Spleen (tissue), 13 donors: ENCODE measurements at places on chromosomes 7 and 10. TPM values are rescaled to one million over a fixed set of nuclear protein-coding genes. Genes with fewer than 3 reads are reported as not detected.
A peak's percentile ranks its signal among the peaks of the same experiment; 100 is the strongest.

Gene CPN1
- not detected for total RNA-seq

Gene FAM25A
- total RNA-seq, result not detected

Gene HOXA3
- total RNA-seq, result 5.0 TPM

Gene CNTNAP2
- total RNA-seq, result 2.0 TPM

Gene PRPS1L1
- not detected for total RNA-seq

Gene SLC13A1
- total RNA-seq, result not detected

Gene LEP
- total RNA-seq, result 0.12 TPM

Gene AGAP4
- 27.4 TPM for total RNA-seq

Gene ABCC2
- total RNA-seq, result 3.4 TPM

Gene SPDYE2B
- total RNA-seq, result not detected

Gene PPP1R3C
- 8.8 TPM for total RNA-seq

Gene GFRA1
- total RNA-seq, result 6.9 TPM

Gene BTBD16
- not detected for total RNA-seq

Gene MEIG1
- not detected for total RNA-seq

DNA sequence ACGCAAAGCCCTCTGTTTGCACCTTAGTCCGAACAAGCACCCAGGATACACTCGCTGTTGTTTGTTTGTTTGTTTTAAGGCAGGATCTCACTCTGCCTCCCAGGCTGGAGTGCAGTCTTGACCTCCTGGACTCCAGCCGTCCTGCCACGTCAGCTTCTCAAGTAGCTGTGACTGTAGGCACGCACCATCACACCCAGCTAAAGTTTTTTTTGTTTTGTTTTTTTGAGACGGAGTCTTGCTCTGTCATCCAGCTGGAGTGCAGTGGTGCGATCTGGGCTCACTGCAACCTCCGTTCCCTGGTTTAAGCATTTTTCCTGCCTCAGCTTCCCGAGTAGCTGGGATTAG is 76.8 kb downstream of the CTBP2 start:
- DNase-seq, result peak; percentile 44

GRCh38 chr10:86365346-86366032 is 1.1 kb downstream of the GRID1 start:
- peak; percentile 54 for DNase-seq

DNA sequence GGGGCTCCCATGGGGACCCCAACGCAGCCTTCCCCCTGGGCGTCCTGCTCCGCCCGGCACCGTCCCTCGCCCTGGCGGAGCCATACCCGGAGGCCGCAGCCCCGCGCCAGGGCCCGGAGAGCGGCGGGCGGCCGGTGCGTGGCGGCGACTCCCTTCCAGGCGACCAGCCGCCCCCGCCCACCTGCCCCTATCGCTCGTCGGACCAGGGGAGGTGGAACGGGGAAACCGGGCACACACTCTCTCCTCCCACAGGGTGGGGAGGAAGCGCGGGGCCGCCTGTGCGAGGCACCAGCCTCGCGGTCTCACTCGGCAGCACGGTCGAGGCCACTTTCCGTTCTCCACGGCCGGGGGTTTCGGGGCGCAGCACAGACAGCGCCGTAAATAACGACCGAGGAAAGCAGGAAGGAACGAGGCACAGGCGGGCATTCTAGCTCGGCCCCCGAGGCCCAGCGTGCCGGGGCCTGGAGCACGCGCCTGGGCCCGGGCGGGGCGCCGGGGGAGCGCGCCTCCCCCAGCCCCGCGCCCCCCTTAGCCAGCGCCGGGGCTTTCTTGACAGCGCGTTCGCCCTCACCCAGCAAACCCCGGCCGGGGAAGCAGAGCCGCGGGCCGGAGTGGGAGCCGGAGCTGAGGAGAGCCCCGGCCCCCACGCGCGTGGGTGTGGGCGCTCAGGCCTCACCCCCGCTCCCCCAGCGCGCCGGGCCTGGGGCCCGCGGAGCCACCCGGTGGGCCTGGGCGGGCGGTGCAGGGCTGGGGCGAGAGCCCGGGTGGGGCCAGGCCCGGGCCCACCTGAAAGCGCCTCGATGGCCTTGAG is 936 bp downstream of the IGF2BP3 start:
- peak; percentile 81 for DNase-seq

DNA sequence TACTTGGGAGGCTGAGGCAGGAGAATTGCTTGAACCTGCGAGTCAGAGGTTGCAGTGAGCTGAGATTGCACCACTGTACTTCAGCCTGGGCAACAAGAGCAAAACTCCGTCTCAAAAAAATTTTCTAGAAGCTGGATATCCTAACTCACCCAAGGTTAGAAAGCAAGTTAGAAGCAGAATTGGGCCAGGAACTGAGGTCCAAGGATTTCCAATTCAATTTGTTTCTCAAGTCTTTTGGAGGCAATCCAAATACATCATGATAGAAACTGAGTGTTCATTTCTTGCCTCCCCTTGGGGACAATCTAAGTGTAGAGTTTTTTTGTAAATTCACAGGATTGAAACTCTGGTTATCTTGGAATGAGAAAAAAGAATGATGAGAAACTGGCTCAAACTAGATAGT is 45.5 kb downstream of the LAMB1 start:
- no peak for DNase-seq

- DNase-seq, result no peak
Measured at GRCh38 chr7:49580000-49580399, 193.4 kb upstream of the VWC2 start.

GRCh38 chr7:127478024-127478355 is 85.5 kb upstream of the ZNF800 start:
- DNase-seq, result no peak

GRCh38 chr10:49830016-49830415 is 67.9 kb upstream of the OGDHL start:
- DNase-seq, result no peak

DNA sequence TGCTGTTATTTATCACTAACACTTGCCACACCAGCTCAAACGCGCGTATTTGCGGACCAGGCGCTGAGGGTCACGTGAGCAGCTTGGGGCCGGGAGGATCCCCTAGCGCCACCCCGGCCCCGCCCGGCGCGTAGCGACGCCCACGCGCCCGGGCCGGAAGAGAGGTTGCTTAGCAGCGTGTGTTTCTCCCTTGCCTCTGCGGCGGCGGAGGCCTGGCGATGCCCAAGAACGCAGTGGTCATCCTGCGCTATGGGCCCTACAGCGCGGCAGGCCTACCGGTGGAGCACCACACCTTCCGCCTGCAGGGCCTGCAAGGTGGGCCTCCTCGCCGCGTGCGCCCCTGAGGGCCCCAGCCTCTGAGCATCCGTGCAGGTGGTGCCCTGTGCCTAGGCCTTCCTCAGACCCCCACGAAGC is at the start of gene C10orf53:
TSS of gene C10orf53 (plus strand) at position 172 of the 414 bp plus-strand sequence. CDS start at position 219, 47 bp downstream.
- DNase-seq, result no peak

DNA sequence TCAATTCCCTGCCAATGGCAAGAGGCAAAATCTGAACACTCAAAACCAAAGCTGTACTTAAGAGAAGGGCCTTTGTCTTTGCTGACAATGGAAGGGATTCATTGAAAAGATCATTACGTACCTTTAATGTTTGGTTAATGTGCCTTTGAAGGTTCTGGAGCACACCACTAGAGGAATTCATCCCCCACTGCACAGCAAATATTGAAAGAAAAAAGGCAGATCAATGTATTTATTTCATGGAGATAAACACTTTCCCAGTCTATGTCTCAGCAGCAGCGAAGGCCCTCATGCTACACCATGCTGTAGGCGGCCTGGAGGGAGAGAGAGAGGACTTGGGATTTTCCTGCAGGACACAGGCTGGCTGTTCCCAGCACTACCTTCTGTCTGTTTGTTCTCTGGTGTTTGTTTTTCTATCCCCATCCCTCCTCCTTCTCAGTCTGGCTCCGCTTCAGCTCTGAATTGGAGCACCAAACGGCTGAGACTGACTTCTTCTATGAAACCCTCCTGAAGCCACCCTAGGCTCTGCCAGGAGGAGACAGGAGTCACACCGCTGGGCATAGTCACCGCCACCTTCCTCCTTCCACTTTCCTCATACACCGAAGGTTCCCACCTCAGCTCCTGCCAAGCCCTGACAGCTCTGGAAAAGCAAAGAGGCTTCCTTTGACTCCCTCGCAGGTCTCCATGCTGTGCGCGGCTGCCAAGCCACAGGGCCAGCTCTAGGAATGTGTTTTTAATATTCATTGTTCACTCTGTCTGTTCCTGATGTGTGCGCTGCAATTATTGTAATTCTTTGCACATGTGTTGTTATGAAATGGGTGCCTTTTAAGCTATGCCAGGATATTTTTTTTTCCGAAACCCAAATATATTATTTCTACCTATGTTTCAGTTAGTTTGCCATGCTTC is 301.5 kb downstream of the FZD1 start:
- no peak for DNase-seq

DNA sequence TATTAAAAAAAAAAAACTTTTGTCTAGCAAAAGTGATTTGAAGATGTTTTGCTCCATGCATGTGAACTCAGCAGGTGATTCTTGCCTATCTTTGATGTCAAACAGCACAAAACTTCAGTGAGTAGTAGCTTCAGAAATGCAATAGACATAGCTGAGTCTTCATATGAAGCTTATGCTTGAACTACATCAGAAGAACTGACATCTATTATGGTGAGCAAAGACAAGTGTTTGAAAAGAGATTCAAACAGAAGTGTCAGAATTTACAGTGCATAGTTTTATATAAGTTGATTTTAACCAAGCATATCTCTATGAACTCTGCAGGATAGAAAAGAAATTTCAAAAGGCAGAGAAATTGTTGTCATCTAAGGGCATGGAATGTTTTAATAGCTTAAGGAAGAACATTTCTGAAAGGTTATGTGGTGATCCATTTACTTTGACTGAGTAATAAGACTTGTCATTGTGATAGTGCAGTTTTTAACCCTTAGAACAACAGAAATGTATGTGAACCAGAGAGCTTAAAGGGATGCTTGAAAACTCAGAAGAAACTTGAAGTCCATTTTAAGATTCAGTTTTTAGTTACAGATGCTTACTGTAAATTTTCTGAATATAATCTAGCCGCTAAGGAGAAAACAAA is 351.4 kb downstream of the MDFIC start:
- no peak for DNase-seq

GRCh38 chr7:12929476-12930140 is 242.2 kb downstream of the ARL4A start:
- DNase-seq, result no peak

- DNase-seq, result no peak
Measured at GRCh38 chr7:151157645-151158329, 9.7 kb downstream of the GBX1 start.

- no peak for DNase-seq
Measured at GRCh38 chr7:24570983-24571382, 2.3 kb upstream of the PALS2 start.

- DNase-seq, result no peak
Measured at GRCh38 chr7:121431389-121431995, 35.4 kb upstream of the FAM3C start.

DNA sequence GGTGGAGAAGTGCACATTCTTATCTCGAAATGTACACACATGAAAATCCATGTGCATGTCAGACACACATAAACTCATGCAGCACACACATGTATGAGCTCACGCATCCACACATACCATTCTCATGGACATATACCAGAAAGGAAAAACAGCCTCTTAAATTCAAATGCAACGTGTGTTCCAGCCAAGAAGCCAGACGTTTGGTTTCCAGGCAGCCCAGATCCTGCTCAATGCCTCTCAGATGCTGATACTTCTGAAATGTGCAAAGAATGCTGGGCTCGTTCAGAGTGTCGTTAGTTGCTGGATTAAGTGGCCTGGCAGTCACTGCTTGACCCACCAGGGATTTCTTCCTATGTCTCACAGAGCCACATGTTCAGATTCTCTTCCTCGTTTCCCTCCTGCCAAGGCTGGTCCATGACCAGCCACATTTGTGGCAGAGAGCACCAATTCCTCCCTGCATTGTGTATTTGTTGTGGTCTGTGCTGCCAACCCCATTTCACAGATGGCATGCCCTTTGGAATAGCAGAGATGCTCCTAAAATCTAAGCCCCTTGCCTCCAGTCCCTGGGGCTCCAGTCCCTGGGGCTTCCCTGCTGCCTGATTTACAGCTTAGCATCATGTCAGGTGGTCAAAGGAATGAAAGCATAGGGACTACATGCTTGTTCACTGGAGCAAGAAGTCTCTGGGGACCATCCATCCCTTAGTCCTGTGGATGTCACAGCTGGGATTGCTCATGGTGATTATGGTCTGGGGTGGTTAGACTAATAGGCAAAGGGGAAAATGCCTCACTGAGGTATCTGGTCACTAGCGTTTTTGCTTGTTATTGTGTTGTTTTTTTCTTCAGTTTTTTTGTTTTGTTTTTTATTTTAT is 426.6 kb downstream of the PLXNA4 start:
- no peak for DNase-seq

- no peak for DNase-seq
Measured at GRCh38 chr10:3220853-3221252, 48.3 kb upstream of the PITRM1 start.

- DNase-seq, result no peak
Measured at GRCh38 chr10:48467669-48468068, 137.2 kb downstream of the ARHGAP22 start.

DNA sequence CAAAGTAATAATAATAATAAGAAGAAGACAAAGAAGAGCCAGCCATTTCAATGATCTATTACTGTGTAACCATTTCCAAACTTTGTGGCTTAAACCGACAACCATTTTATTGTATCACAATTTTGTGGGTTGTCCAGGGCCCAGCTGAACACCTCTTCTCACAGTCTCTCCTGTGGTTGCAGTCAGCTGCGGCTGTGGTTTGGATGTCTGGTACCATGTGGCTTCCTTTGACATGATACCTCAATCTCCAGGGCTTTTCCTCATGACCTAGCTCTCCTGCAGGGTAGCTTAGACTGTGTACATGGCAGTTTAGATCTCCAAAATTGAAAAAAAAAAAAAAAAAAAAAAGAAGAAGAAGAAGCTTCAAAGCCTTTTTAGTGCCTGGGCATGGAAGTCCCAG is 72.6 kb upstream of the NFKB2 start:
- no peak for DNase-seq

- no peak for DNase-seq
Measured at GRCh38 chr10:123747426-123747825, 81.3 kb downstream of the GPR26 start.

DNA sequence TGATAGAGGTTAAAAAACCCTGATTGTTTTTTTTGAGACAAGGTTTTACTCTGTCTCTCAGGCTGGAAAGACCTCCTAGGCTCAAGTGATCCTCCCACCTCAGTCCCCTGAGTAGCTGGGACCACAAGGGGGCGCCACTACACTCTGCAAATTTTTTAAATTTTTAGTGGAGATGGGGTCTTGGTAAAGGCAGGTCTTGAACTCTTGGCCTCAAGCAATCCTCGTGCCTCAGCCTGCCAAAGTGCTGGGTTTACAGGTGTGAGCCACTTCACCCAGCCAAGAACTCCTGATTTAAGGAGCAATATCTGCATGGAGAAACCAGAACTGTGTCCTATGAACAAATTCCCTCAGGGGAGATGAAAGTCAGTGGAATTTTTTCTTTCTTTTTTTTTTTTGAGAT is 7.3 kb upstream of the KLHDC10 start:
- DNase-seq, result peak; percentile 86

GRCh38 chr10:71132321-71132810 is 80.0 kb upstream of the UNC5B start:
- DNase-seq, result peak; percentile 81

DNA sequence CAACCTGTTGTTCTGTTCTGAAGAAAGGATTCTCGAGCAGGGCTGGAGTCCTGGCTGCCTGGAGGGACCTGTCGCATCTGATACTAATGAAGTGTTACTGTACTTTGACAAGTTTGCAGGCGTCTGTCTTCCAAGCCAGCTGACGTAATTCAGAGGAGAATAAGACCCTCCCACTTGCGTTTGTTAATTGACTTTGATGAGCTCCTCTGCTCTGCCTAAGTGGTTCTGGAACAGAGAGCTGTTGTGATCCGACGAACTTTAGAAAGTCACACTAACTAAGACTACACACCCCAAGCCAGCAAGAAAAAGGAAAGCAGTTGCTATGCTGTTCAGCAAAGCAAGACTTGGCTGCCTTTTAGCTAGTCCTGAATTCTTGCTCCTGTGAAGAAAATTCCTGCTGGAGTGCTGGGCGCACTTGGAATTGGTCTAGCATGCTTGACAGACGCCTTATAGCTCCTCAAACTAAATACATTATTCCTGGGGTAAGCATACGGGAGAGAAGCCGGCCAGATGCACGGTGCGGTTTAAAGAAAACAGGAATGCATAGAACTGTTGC is 200.3 kb downstream of the CACNB2 start:
- no peak for DNase-seq
